Fibroblast of skin of right quadriceps (primary cell): ENCODE measurements at places on chromosomes 7 and 10.

GRCh38 chr10:97229322-97230015 is 43.7 kb upstream of the SLIT1 start:
- no peak for DNase-seq

- no peak for DNase-seq
Measured at GRCh38 chr10:86649471-86650150, 4.7 kb upstream of the OPN4 start.

DNA sequence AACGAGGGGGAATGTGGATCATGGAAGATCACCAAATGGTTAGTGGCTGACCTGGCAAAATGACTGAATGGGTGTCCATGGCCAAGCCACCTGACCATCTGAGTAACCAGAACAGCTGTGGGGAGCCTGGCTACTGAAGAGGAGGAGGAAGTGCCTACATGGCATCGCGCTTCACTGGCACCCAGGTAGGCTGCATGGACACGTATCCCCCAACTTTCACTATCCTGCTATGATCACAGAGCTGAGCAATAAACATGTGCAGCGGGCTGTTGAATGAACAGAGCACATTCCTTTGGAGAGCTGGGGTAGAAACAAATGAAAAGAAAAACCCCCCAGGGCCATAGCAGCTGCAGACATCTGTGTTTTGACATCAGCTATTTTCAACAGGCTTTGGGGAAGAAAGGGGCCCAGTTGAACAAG is 6.5 kb downstream of the AKR1B1 start:
- DNase-seq = no peak

DNA sequence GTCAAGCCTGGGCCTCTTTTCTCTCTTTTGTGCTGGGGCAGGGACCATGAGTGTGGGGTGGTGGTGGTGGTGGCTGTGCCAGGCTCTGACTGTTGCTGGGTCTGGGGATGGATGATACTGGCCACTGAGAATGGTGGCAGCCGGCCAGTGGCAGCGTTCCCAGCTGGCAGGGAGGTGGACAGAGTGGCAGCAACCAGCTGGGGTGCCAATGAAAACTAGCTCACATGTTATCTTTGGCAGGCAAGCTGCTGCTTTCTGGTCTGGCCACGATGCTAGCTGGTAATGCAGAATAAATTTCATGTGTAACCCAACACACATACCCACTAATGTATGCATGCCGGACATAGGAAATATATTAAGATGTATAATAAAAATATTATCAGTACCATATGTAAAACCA is 95.0 kb upstream of the SLC26A5 start:
- DNase-seq = no peak

GRCh38 chr10:130481936-130482335 is 345.7 kb downstream of the GLRX3 start:
- no peak for DNase-seq

GRCh38 chr10:43793704-43794103 is 145.0 kb upstream of the ZNF32 start:
- peak; percentile 84 for DNase-seq

- no peak for DNase-seq
Measured at GRCh38 chr7:37394158-37394557, 54.5 kb downstream of the ELMO1 start.

GRCh38 chr7:30469303-30469702 is 9.3 kb downstream of the NOD1 start:
- peak; percentile 99 for DNase-seq

GRCh38 chr10:14560274-14560673 is 214.4 kb downstream of the FAM107B start:
- peak; percentile 25 for DNase-seq

DNA sequence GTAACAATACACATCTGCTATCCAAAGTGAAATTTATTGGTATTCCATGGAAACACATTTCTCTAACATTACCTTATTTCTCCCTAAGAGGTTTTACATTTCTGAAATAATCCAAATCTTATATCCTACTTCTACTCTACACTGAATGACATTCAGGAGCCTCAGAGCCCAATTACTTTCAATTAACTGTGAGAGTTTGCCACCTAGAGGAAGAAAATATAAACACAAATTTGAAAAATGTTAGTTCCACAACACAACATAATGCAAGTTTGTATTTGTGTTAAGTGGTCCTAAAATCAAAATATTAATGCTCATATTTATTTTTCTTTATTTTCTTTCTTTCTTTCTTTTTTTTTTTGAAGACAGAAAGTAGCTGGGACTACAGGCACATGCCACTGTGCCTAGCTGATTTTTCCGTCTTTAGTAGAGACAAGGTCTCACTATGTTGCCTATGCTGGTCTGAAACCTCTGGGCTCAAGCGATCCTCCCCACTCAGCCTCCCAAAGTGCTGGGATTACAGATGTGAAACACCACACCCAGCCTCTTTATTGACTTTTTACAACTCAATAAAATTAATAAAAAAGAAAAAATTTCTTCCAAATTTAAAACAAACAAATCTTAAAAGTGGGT is 46.0 kb downstream of the ATAD1 start:
- DNase-seq = peak; percentile 32

- no peak for DNase-seq
Measured at GRCh38 chr10:98436704-98437103, 10.0 kb downstream of the HPS1 start.

DNA sequence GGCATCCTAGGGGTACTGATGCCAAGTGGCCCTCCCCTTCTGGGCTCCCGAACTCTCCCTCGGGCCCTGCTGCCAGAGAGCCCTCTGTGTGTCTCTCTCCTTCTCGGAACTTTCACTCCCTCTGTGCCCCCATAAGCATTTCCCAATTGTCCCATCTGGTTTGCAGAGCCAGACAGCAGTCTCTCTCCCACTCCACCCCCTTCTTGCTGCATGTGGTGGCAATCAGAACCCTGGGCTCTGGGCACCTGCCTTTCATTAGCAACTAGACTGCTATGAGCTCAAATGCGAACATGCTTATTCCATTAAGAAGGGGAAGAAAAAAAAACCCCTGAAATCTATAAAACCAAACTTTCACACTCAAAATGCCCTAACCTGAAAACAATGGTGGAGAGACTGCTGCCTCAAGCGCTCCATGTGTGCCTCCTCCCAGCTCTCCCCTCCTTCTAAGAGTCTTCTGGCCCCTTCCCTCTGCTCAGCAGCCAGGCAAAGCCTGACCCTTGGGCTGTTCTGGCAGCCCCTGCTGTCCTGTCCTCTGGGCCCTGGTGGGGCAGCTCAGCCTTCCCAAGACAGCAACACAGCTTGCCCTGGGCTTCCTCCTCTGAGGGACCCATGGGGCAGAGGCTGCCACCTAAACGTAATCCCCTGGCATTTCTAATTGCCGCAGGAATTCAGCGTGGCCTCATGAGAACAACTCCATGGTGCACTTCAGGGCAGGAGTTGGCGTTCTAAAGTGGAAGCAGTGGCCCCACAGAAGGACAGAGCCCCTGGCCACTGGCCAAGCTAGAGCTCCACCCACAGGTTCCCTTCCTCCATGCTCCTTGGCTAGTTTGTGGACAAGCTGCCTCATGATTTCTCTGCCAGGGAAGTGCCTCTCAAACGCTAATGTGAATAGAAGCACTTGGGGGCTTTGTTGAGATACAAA is 415.4 kb downstream of the PLXNA4 start:
- peak; percentile 67 for DNase-seq

- peak; percentile 88 for DNase-seq
Measured at GRCh38 chr7:80721883-80722615, 83.6 kb downstream of the CD36 start.

DNA sequence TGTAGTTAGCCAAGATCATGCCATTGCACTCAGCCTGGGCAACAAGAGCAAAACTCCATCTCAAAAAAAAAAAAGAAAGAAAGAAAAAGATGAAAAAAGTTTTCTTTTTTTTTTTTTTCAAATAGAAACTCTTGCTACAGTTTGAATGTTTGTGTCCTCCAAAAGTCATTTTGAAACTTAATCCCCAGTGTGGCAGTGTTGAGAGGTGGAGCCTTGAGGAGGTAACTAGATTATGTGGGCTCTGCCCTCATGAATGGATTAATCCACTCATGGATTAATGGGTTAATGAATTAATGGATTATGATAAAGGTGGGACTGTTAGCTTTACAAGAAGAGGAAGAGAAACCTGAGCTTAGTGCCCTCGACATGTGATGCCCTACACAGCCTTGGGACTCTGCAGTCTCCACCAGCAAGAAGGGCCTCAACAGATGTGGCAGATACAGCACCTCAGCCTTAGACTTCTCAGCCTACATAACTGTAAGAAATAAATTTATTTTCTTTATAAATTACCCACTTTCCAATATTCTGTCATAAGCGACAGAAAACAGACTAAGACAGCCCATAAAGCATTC is 25.1 kb downstream of the CPEB3 start:
- DNase-seq = no peak

GRCh38 chr10:131649617-131650016 is 251.2 kb upstream of the PPP2R2D start:
- no peak for DNase-seq

GRCh38 chr10:88996927-88997326 is 6.3 kb downstream of the FAS start:
- no peak for DNase-seq

DNA sequence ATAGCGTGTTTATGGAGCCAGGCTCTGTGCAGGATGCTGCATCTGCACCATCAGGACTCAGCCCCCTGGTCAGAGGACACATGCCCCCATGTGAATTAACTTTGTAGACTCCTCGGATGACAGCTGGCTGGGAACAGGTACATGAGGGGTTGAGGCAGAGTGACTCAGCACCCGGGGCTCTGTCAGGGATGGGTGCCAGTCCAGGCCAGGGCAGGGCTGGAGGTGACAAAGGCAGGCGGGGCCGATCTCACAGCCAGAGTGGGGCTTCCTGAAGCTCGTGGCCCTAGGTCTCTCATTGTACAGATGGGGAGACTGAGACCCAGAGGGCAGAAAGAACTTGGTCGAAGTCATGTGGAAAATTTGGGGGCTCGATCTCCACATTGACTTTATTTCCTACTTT is 35.3 kb upstream of the PCBD1 start:
- no peak for DNase-seq

DNA sequence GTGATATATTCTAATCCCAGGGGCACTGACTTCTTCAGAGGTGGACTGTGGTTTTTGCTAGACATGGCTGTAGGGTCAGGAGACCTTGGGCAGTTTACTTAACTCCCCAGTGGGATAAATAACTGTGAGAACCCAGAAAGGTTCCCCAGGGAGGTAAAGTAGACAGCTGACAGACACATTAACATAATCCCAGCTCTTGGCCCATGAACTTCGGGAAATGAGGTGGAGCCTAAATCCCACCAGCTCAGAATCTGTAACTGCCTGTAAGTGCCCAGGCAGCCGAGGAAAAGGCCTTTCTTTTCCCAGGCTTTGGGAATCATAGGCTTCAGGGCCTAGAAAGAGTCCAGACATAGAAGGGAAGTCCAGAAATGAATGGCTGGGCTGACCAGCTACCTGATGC is 106.0 kb downstream of the LRRC18 start:
- DNase-seq = no peak

- no peak for DNase-seq
Measured at GRCh38 chr7:15674586-15674985, 11.9 kb downstream of the MEOX2 start.

GRCh38 chr10:75546004-75546403 is 114.6 kb downstream of the LRMDA start:
- DNase-seq = peak; percentile 29

GRCh38 chr10:34854147-34854601 is 39.1 kb upstream of the PARD3 start:
- DNase-seq = peak; percentile 50
